ENCODE measurements at places on chromosomes 1 and 21.

GRCh38 chr1:80436851-80437250, 1363.9 kb upstream of the ADGRL2 start:
- no peak for DNase-seq

DNA sequence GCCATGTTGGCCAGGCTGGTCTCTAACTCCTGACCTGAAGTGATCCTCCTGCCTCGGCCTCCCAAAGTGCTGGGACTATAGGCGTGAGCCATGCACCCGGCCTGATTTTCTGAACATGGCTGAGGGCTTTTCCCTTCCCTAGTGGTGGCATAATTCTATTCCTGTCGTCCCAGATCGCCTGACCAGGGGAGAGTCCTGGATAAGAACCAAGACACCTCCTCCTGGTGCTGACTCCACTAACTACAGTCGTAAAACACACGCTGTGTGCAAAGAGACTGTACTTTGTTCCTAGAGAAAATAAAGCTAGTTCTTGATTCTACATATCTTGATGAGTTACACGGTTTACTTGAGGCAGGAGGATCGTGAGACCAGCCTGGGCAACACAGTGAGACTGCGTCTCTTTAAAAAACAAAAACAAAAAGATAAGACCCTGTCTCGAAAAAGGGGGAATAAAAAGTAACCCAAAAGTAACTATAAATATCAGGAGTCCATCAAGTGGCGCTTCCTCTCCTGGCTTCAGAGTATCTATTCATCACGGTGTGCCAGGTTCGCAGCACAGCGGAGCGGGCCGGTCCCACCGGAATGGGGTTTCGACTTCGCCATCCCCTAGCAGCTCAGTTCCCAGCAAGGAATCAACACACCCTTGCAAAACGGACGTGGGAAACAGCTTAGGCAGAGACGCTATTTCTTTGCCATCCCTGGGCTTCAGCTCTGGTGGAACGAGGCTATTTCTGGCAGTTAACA, 973 bp downstream of the SDF4 start:
- DNase-seq = no peak

DNA sequence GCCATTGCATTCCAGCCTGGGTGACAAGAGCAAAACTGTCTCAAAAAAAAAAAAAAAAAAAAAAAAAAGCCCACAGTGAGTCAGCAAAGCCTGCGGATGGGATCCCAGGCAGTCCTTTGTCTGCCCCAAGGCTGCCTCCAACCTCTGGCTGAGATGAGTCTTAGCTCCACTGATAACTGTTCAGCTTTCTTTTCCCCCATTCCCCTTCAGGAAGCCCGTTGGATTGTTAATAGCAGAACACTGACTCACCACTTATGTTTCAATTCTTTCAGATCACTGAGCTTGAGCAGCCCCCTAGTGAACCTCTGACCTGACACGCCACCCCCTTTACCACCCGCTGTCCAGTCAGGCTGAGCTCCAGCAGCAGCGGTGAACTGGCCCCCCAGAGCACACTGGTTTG, 57.5 kb downstream of the ERG start:
- DNase-seq = no peak

DNA sequence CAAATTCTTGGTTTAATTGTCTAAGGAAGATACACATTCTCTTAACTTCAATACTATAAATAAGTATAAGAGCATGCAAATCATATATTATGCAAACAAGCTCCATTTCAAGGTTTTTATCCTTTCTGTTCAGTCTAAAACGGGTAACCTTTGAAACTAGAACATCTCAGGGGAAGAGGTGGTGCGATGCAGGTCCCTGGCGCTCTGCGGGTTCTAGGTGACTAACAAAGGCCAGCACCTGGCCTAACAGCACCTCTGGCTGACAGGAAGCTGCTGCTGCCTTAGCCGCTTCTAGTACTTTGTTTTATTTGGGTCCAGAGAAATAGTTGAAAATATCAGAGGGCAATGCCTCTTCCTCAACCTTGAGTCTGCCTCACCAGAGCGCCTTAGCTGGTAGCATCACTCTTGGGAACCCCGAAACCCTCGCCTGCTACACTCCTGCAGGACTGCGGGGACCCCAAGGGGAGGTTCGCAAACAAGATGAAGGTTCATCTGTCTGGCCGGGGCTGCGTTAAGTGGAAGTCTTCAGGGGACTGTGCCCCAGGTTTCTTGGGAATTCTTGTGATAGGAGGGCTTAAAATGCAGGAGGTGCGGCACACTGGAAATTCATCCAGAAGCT, 45.5 kb downstream of the PRDM15 start:
- DNase-seq = no peak

- no peak for DNase-seq
These were observed 794.2 kb upstream of the ADGRL2 start for GRCh38 chr1:81006502-81006901.
